ENCODE measurements at places on chromosomes 5 and 9.

DNA sequence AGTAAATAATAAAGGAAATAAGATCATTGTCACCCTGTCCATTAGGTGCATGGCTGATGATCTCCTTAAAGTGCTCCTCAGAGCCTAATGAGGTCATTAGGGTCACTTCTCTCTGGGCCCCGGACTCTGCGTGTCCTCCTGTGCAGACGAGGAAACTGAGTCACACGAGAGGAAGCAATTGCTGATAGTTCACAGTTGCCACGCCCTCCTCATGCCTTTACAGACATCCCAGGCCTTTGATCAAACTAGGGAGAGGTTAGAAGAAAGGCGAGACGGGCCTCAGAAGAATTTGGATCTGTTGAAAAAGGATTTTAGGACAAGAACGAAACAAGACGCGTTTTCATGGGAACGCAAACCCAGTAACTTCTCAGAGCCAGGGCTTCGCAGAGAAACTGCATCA, 32.0 kb upstream of the MSX2 start:
- DNase-seq, result no peak

DNA sequence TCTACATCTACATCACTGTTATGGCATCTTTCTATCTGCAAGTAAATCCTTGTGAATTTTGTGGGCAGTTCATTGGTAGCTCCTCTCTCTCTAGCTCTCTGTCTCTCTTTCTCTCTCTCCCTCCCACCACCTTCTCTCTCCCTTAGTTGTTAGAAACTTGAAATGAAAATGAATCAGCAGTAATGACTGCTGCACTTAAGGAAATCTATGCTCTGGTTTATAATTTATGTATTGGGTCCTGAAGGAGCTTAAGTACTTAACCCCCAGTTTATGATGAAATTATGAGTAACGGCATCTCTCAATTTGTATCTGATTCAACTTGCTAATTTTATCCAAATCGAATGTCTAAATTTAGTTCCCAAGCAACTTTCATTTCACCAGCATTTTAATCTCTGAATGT, 52.0 kb upstream of the PTGER4 start:
- peak; percentile 9 for DNase-seq

DNA sequence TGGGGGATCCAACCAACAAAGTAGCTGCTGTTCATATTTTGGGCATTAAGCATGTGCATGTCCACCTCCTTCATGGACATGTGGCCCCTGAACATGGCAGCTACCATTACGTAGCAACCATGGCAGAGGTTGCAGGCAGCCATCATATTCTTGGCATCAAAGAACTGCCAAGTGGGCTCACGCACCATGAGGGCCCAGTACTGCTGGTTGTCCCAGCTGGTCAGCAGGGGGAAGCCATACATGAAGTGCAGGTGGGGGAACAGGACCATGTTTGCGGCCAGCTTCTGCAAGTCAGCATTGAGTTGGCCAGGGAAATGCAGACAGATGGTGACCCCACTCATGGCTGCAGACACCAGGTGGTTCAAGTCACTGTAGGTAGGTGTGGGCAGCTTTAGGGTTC, 9.5 kb downstream of the MTAP start:
- no peak for DNase-seq

DNA sequence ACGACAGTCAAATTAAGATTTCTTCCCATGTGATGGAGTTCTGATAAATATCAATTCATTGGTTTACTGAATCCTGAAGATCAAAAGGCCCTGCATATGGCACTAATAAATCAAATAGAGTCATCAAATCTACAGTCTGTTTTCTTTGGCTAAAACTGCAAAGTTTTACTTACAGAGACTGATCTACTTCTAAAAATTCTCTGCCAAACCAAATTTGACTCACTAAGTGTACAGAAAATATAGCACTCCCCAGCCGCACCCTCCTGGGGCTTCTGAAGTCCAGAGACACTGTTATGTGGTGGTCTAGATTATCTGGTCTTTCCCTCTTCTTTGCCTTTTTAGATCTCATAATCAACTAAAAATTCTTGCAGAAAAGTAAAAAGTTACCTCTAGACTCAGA, 237.7 kb downstream of the MLLT3 start:
- DNase-seq, result no peak
